ENCODE measurements at places on chromosomes 3 and 15.

DNA sequence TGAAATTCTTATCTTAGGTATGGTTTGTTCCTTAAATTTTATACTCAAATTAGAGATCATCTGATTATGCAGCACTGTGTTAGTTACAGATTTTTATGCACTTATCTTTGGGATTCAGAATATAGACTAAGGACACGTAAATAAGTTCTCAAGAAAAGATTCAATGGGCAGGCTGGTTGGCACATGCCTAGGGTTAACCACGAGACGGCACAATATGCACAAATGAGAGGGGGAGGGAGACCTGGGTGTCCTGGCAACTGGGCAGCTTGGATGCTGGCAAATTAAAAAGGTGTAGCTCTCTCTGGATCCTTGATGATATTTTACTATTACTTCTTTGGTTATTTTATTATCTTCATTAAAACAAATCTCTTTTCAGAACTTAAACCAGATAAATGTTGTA is 672 bp downstream of the AADAC start:
- H3K27me3 ChIP-seq = no peaks in the 10 kb centered on the region
- H3K4me1 ChIP-seq = no peaks in the 10 kb centered on the region
- H3K36me3 ChIP-seq = no peaks in the 10 kb centered on the region

DNA sequence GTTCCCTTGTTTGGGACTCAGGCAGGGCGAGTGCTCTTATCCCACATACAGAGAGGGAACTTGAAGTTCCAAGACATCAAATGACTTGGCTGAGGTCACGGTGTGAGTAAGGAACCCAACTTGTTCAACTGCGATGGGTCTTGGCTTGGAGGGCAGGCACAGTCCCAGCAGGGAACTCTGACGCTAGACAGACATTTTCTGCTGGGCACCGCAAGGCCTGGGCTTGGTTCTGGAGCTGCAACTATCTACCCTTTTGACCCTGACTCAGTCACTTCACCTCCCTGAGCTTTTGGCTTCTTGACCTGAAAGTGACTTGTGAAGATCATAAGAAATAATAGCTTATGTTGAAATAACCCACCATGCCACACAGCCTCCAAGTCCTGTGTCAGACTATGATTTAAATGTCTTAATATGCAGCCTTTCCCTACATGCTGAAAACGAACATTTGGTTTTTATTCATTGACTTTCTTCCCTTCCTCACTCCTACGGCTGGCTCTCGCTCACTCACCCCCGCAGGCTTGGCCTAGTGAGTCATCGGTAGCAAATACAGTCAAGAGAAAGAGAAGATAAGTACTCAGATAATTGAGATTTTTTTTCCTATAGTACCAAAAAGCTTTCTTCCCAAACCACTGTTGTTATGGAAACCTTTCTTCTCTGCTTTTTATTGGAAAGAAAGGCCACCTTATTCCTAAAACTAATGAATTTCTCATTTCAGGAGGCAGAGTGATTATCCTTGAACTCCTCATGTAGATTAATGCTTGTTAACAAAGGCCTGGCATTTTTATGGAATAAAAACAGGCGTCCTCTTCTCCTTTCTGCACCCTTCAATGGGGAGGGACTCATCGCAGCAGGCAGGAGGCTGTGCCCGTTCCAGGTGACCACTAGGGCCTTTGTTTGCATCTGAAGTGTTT is 178.4 kb downstream of the ATP10A start:
- no peaks in the 10 kb centered on the region for H3K36me3 ChIP-seq
- peak overlapping the region; percentile 31 for H3K27ac ChIP-seq
- H3K4me1 ChIP-seq = peaks cover 20% of the 10 kb centered on the region

DNA sequence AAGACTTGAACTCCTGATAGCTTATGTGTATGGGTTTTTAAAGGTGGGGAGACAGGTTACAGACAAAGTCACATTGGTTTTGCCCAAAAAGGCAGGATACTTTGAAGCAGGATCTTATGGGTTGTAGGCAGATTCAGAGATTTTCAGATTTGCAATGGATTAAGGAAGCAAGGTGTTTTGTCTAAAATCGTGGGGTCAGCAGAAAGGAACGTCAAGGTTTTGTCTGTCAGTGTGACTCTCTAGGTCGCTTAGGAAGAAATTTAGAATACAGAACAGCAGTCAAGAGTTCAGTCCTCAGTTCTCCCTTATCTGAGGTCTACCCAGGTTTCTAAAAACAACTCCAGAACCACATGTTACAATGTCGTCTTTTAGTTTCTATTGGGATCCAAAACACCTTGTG is 361.0 kb downstream of the SQOR start:
- no peak for DNase-seq
- no peak overlapping the region for H3K4me3 ChIP-seq
- H3K36me3 ChIP-seq = no peaks in the 10 kb centered on the region
- H3K27ac ChIP-seq = no peak overlapping the region
- H3K27me3 ChIP-seq = no peaks in the 10 kb centered on the region
- no peaks in the 10 kb centered on the region for H3K4me1 ChIP-seq

GRCh38 chr3:40588406-40588805 is 63.6 kb downstream of the ZNF621 start:
- no peak overlapping the region for H3K4me3 ChIP-seq
- H3K27me3 ChIP-seq = no peaks in the 10 kb centered on the region
- peak; percentile 62 for DNase-seq
- H3K27ac ChIP-seq = no peak overlapping the region
- no peaks in the 10 kb centered on the region for H3K36me3 ChIP-seq

DNA sequence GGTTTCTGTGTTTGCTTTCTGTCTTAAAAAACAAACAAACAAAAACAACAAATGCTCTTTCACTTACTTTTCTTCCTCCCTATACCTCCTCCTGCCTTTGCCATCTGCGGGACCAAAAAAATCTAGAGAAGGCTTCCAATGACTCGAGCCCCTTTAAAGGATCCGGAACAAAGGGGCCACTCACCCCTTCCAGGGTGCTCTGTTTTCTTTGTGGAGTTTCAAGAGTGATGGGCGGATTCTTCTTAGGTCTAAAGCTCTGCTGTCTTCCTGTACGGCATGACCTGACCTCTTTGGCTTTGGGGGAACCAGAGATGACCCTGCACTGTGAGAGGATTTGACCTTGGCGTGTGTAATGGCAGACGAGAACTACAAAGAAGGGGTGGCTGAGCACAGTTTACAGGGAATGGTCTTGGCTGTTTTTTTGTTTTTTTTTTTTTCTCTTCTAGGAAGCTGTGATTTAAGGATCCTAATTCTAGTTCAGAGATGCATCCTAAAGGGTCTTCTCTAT is 2.2 kb upstream of the MUC20 start:
- H3K27ac ChIP-seq = no peak overlapping the region
- no peaks in the 10 kb centered on the region for H3K27me3 ChIP-seq
- no peaks in the 10 kb centered on the region for H3K4me1 ChIP-seq
- H3K4me3 ChIP-seq = no peak overlapping the region

All from vagina (tissue), 2 donors.